Stimulated activated CD8-positive, alpha-beta memory T cell treated with anti-CD3 and anti-CD28 coated beads, Interleukin-4, amount 100 ng/mL, for 24 hours (primary cell): ENCODE measurements at places on chromosomes 5 and 9.

- DNase-seq = no peak
These were observed 15.7 kb downstream of the ANKDD1B start for GRCh38 chr5:75626959-75627358.

DNA sequence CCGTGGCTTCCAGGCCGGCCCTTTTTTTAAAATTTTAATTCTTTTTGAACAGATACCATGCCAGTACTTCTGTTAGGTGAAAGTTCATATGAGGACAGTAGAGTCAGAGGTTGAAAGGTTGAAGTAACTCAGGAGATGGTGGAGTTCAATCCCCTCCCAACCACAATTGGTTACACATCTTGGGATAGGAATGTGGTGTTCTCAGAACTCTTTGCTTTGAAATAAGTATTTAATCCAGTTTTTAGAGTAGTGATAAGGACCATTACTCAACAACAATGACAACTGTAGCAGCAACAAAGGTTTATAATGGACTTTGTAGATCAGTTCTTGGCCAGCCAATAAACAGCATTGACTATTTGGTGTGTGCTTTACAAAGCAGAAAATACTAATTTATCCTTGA is 116.0 kb downstream of the ARHGAP26 start:
- DNase-seq = no peak

DNA sequence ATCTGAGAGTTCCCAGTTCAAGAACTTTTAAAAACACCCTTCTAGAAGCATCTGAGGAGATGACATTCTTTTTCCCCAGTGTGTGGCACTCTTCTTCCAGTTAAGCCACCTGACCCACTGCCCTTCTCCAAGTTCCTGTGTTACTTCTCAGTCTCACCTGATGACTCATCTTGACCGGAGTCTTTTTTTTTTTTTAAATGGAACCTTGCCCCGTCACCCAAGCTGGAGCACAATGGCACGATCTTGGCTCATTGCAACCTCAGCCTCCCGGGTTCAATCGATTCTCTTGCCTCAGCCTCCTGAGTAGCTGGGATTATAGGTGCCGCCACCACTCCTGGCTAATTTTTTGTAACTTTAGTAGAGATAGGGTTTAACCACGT is 224.1 kb upstream of the DAB2 start:
- no peak for DNase-seq

DNA sequence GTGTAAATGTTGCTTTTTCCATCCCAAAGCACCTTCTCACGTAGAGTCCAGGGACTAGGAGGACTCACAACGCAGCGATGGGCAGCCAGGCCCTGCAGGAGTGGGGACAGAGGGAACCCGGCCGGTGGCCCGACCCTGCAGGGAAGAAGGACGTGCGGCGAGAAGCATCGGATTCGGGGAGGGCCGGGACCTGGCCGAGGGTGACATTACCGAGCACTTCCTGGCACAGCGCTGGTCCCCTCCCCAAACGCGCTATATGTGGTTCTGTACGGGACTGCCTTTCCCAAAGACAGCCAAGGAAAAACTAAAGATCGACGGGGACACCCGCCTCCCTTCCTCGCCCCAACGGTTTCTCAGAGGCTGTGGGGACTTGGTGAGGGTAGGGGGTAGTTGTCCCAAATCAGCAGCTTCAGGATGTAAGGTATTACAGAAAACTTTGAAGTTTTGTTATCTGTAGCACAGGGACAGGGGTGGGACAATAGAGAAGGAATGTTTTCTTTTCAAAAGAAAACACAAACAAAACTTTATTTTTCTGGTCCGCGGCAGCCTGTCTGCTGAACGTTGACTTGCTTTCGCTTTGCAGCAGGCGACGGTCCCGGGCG is 887 bp upstream of the MAP3K1 start:
- DNase-seq = no peak

GRCh38 chr9:12908895-12909294 is 134.1 kb downstream of the LURAP1L start:
- DNase-seq = no peak

GRCh38 chr9:75265525-75265972 is 177.2 kb downstream of the OSTF1 start:
- DNase-seq = peak; percentile 12

DNA sequence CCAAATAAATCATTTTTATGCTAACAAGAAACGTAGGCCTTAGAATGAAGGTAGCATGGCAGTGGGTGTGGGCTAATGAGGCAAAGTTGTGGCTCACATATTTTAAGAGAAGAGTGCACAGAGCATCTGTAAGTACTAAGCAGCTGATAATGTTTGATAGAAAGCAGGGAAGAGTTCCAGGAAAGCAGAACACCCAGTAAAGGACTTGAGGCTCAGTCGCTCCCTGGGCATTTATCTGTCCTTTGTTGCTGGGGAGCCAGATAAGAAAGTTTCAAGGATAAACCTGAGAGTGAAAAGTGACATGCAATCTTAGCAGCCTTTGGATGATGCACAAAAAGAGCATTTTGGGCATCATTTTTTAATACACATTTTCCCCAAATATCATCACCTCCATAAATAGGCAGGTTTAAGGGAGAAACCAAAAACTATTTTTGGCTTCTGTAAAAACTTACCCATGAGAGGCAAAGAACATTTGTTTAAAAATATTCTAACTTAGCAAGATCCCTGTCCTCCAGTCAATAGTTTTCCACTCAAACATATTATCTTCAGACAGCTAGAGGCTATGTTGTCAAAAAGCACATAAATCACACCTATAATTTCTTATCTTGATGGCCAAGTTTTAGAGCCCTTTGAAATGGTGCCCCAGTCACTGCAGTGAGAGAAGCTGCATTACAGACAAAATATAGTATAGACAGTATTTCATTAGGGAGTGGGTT is 3.4 kb downstream of the FREM1 start:
- no peak for DNase-seq

- no peak for DNase-seq
These were observed 25.5 kb downstream of the DAB2IP start for GRCh38 chr9:121676926-121677325.

- no peak for DNase-seq
These were observed 946 bp upstream of the LTC4S start for GRCh38 chr5:179792612-179793467.

- DNase-seq = no peak
These were observed 57.1 kb downstream of the COL23A1 start for GRCh38 chr5:178533136-178533535.

DNA sequence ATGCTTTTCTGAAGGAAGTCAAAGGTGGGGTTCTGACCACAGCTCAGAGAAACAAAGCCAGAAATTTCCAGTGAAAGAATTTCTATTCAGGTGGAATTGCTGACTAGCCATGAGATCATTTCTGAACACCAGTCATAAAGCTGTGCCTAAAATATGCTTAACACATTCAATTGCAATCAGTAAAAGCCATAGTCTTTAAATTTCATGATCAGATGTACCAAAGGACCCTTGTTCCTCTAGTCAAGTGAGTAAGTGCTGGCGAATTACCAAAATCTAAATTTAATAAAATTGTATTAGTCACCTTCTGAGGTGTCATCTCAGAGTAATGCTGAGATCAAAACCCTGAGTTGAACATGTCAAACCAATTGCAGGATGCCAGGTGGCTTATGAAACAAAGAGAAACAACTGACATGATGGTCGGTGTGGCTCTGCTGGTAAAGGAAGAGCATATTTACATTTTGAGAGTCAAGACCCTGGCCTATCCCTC is 334.2 kb upstream of the CCNH start:
- no peak for DNase-seq

DNA sequence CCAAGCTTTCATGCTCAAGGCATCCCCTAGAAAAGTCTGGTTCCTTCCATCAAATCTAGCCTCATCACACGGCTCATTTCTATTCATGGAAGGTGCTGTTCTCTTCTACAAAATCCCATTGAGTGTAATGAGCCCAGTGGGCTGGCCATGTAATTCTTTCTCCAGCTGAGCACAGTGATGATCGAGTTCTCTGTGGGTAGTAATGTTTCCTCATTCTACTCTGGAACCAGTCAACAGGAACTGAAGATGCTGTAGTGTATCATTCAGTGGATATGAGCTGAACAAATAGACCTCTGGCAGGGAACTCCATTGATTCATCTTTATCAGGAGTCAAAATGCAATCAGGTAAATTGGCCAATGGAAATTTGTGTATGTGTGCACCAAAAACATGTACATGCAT is 149.2 kb downstream of the LRRC70 start:
- no peak for DNase-seq

- DNase-seq = no peak
These were observed 23.1 kb downstream of the SPTAN1 start for GRCh38 chr9:128575469-128575868.
